ENCODE measurements at places on chromosomes 4 and X.

- no peak for DNase-seq
Measured at GRCh38 chr4:48167538-48168263, 33.7 kb upstream of the TXK start.

GRCh38 chr4:73507541-73507940 is 26.0 kb downstream of the AFM start:
- no peak for DNase-seq

- DNase-seq: no peak
Measured at GRCh38 chr4:77715414-77716290, 103.5 kb downstream of the CNOT6L start.

DNA sequence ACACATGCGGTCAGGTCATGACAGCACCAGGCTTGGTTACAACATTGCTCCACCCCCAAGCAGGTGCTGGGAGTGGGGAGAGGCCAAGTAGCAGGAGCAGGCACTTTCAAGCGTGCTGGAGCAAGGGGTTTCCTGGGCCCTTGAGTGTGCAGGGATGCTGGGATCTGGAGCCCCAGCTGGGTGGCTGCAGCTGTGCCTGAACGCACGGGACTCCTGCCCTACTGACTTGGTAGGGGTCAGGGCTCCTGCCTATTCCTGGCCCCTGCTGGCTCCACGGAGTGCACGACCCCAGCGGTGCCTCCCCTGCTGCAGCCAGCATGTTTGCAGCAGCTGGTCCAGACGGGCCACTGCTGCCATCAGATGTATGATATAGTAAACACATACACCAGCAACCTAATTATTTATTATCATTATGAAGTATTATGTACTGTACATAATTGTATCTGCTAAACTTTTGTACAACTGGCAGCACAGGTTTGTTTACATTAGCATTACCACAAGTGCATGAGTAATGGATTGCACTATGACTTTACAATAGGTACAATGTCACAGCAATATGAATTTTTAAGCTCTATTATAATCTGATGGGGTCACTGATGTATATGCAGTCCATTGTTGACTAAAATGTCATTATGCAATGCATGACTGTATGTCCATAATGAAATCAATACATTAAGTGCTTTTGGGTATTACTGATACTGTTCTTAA is 620.6 kb downstream of the RAPGEF2 start:
- no peak for DNase-seq

- DNase-seq: no peak
Measured at GRCh38 chr4:39369301-39369700, 3.1 kb upstream of the RFC1 start.

DNA sequence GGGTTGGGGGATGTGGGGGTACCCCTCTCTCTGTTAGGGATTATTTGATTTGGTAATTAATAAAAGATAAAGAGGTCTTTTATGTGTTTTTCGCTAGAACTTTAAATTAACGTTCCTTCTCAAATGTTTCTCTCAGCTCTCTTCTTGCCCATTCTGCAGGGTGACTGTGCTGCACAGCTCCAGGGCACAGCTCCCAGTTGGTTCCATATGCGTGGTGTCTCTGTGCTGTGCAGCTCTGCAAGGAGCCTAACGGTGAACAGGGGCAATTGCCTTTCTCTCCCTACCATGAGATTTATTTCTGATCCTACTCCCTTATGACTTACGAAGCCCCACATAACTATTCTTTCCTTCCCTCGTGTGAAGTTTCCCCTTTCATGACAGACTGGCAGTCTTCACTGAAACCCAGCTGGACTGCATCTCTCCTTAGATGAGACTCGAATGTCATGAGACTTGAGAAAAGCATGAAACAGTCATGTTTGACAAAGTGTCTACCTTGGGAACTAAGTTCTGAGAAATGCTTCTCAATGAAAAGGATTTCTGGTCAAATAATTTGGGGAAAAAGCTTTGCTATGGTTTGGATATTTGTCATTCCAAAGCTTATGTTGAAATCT is 50.2 kb upstream of the SPRY1 start:
- no peak for DNase-seq

DNA sequence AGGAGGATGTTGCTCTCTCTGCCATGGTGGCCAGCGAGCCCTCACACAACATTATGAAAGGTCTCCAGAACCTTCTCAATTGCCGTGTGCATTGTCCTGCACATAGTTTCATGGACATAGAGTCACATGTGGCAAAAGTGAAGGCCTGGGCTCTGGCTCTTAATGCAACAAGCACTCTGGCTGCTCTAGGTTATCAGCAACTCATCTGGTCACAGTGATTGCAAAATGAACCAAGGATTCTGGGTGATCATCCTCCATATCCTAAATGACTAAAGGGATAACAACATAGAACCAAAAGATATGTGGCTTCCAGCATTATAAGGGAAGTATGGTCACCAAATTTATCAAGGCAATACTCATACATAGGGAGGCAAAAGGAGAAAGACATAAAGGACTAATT is 175.2 kb downstream of the MGST2 start:
- DNase-seq: no peak

DNA sequence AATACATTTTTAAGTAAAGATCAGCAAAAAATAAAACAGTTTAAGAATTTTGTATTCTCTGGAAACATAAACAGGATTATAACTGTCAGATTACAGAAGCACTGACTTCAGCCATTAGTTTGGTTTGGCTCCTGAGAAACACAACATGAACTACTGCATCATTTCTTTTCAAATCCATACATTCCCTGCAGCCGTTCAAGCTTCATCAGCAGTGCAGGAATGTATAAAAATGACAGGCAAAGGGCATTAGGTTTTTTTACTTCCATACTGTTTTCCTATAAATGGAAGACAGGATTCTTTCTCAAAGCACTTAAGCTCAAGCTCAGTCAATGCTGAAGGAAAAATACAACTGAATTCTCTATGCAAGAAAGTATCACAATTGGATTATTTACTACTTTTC is 4.2 kb upstream of the MAB21L2 start:
- no peak for DNase-seq

DNA sequence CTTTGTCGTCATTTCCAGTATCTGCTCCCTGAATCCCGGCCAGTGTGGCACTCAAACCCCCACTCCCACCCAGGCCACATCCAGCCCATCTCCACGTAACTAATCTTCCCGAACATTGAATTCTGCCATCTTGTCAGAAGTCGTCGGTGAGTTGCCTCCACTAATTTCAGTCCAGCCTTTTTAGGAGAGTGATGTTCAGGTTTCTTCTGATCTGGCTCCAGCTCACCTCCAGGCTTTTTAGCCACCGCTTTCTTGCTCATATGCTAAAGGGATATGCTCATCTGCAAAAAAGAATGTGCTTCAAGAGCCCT is 1.3 kb downstream of the TMEM165 start:
- DNase-seq: no peak

DNA sequence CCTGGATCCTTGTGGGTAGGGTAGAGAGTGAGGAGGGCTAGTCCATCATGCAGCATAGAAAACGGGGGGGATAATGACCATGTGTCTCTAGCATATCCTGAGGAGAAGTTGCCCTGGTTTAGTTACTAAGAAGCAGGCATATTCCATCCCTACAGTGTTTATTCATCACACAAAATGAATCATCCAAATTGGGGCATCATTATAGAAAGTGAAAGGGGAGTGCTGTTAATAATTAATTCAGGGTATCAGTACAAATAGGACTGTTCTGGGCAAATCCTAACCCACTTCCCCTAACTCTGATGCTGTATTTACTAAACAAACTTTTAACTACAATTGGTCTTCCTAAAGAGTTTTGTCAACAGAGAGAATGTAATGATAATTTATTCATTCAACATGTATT is 281.1 kb upstream of the ARX start:
- DNase-seq: no peak

- no peak for DNase-seq
Measured at GRCh38 chr4:7338876-7339623, 95.7 kb downstream of the PSAPL1 start.

- peak; percentile 61 for DNase-seq
Measured at GRCh38 chr4:15649914-15650545, 5.1 kb downstream of the FBXL5 start.

DNA sequence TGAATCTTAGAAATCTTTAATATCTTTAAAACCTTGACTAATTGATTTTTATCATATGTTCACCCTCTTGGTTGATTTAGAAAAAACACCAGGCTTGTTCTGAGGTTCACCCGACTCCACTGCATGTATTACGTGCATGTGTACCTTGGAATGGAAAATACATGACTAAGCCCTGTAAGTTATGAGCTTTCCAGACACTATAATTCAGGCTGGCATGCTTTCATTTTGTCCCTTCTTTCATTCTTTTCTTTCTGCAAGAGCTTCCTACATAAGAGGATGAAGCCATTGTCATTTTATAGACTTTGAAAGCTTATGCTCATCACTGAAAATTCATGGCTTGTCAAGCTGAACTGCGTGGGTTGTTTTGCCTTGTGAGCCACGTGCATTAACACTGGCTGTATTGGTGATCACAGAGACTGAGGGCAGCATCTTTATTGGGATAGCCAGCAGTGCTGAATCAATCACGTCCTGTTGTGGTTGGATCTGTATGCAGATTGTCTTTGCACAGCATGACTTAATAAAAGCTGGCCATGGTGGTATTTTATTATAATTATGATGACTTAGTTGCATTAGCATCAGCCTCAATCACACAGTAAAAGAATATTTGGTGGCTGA is 141.9 kb downstream of the SLIT2 start:
- DNase-seq: no peak

- no peak for DNase-seq
Measured at GRCh38 chr4:78734441-78735162, 41.5 kb upstream of the BMP2K start.

DNA sequence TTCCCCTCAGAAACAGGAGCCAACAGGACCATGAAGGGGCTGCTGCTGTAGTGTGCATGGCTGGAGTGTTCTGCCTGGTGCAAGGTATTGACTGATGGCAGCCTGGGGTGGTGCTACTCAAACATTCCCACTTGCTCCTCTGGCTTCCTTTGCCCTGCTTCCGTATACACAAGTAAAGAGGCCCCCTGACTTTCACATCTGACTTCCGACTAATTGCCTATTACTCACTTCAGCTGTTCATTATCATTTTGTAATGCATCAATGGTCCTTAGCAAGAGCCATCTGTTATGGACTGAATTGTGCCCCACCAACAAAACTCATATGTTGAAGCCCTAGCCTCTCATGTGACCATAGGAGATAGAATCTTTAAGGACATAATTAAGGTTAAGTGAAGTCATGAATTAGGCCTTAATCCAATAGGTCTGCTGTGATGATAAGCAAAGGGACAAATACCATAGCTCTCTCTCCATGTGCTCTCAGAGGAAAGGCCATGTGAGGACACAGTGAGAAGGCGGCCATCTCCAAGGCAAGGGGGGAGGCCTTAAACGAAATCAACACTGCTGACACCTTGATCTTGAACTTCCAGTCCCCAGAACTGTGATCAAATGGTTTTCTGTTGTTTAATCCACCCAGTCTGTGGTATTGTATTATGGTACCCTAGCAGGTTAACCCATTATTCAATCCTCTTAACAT is 122.5 kb upstream of the CLNK start:
- DNase-seq: no peak

DNA sequence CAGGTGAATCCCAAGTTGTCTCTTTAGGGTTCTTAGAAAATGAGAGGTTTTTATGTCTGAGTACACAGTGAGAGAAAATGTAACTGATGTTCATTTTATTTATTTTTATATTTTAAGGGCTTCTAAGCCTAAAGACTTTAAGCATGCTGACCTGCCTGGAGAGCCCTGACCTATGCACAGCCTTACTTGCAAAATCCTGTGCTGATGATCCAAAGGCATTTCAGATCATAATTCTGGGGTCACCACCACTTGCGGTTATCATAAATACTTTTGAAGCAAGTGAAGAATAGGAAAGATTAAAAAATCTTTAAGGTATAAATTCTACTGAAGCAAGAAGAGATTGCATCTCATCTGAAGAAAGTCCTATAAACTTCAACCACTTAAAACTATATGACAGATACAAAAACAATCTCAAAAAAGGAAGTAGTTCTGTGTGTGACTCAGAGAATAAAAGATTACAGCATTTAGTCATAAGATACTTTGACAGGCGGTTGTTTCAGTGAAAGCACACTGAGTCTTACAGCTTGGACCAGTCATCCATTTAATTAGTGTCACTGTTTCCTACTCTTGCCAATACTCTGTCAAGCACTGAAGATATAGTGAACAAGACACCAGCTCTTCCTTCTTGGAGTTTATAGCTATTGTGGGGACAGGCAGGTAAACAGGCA is 245.2 kb upstream of the DIPK2B start:
- DNase-seq: peak; percentile 89

GRCh38 chrX:132984058-132984650 is 25.7 kb upstream of the HS6ST2 start:
- no peak for DNase-seq

GRCh38 chrX:147550217-147550616 is 361.5 kb upstream of the FMR1 start:
- peak; percentile 11 for DNase-seq

GRCh38 chrX:49167740-49168108 is 4.0 kb upstream of the PLP2 start:
- DNase-seq: no peak

GRCh38 chrX:150856101-150856500 is 42.4 kb downstream of the CD99L2 start:
- peak; percentile 67 for DNase-seq

- no peak for DNase-seq
Measured at GRCh38 chrX:154366666-154367055, 7.8 kb downstream of the FLNA start.

- DNase-seq: no peak
Measured at GRCh38 chr4:53150631-53151488, 215.0 kb downstream of the SCFD2 start.

DNA sequence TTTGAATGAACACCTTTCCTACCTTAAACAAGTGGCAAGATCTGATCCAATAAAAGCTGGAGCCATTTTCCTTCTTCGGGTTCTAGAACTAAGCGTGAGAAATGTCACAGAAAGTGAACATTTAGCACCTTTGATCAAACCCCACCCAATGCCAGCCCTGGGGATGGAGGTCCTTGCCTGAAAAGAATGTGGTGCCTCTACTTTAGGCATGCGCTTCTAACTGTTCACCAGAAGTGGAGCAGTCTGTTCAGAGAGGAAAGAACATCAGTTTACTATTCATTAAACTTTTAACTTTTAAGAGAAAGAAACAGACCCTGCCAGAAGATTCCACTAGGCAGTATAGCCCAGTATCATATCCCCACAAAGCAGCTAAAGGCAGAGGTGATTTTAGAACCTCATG is 75.9 kb downstream of the INTS12 start:
- DNase-seq: no peak

GRCh38 chrX:105277132-105277531 is 56.6 kb upstream of the TEX13A start:
- DNase-seq: no peak

All from HT1080 (cell line).